Caco-2 (cell line): ENCODE measurements at places on chromosomes 5 and 9.

DNA sequence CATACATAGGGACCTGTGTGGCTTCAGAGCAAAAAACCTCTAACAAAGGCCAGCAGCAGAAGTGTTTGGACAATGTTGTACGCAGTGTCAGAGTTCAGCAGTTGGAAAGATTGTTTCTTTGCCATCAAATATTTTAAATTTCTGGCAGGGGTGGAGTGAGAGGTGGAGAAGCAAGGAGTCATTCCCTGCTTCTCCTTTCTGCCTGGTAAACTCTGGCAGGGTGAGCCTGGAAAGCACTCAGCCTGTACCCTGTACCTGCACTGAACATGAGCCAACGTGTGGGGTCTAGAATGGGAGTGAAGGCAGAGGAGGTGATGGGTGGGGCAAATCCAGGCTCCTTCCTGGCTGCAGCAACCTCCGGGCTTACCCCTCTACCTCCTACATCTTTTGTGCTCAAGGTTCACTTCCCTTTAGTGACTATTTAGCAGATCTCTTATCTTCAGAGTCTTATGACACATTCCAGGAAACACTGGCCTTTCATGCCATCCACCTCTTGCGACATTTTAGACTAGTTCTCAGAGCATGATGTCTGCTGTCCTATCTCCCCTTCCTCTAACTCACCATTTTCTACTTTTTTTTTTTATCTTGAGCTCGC lies 445.0 kb upstream of the PIK3R1 start:
- DNase-seq: peak; percentile 88

- DNase-seq: no peak
Measured at GRCh38 chr5:170294057-170294456, 3.5 kb downstream of the LCP2 start.

DNA sequence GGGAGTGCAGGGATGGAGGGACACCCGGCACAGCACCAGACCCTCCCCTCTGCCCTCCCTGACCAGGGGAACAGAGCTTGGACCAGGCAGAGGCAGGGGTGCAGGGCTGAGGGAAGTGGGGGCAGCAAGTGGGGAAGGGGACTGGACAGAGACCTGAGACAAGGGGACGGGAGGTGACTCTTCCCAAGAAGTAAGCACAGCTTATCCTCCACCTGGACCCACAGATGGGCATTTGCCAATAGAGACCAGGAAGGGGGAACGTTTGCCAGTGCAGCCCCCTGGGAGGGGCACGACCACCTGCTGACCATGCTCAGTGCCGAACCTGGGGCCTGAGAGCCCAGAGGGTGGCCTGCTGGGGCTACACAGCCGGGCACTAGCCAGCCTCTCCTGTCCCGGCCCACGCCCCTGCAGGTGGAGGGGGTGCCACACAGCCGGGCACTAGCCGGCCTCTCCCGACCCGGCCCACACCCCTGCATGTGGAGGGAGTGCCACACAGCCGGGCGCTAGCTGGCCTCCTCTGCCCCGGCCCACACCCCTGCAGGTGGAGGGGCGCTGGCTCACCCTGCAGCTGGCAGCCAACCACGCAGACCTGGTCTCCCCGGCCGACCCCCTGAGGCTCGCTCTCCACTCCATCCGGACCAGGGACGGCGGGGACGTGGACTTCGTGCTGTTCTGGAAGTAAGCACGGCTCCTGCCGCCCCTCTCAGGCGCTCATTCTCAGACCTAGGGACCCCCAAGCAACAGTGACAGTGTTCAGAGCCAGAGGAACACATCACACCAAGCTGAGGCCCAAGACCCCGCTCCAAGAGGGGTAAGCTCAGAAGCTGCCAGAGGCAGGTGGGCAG lies 24.3 kb downstream of the GLT6D1 start:
- no peak for DNase-seq

GRCh38 chr5:31811210-31811609 lies 172.3 kb downstream of the PDZD2 start:
- no peak for DNase-seq

DNA sequence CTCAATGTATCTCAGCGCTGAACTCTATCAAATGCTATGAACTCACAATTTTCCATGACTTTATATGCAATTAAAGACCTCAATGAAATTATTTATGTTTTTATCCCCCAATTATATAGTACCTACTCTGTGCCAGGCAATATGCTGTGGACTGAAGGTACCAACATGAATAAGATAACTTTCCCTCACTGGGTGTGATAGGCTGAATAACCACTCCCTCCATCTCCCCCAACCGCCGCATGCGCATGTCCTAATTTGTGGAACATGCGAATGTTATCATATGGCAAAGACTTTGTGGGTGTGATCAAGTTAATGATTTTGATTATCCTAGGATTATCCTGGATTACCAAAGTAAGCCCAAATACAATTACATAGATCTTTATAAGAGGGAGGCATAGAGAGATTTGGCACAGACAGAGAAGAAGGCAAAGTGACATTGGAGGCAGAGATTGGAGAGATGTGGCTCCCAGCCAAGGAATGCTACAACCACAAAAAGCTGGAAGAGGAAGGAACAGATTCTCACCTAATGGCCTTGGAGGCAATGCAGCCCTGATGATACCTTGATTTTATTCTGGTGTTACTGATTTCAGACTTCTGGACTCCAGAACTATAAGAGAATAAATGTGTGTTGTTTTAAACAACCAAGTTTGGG lies 149.1 kb upstream of the VCAN start:
- no peak for DNase-seq

DNA sequence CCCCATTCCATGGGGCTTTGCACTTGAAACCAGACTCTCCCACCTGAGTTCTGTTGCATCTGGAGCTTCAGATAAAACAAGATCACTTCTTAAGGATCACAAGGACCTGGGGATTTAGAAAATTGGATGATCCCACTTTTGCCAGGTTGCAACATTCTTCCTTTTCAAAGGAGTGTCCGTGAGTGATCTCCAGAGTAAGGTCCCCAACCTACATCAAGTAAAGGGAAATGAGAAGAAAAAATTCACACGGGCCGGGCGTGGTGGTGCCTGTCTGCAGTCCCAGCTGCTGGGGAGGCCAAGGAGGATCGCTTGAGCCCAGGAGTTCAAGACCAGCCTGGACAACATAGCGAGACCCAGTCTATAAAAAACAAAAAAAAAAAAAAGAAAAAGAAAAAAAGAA lies 41.2 kb upstream of the COL5A1 start:
- no peak for DNase-seq

- no peak for DNase-seq
Measured at GRCh38 chr5:95668728-95669127, 14.1 kb downstream of the SPATA9 start.

GRCh38 chr9:86730163-86730928 lies 217.0 kb downstream of the GAS1 start:
- no peak for DNase-seq

- DNase-seq: no peak
Measured at GRCh38 chr5:5979761-5980537, 398.4 kb downstream of the MED10 start.

DNA sequence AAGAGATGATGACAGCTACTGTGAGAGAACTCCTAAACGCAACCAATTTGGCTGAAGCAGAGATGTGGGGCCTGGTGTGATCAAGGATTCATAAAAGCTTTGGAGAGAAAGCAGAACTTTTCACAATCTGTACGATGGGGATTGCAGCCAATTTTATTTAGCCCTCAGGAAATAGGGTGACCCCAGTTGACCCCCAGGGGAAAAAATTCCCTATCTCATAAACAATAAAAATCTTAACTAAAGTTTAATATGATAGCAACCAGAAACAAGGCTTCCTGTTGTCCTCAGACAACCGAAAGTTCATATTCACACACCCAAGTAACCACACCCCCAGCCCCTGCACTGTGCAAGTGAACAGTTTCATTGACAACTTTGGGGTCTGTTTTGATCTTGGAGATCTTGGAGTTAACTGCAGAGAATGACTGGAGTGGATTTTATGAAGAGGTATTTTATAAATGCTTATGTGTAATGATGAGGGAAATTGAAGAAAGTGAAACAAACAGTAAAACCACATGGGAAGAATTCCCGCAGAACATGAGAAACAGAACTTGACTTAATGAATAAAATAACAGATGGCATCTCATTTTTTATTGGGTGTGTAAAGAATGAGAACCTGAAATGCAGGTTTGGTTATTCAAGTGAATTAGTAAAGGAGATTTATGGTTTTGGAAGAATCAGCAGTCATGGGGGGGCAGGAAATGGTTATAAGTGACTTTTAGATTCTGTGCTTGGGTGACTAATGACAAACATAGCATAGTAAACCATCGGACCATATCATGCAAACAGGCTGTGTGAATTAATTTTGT lies 94.5 kb downstream of the PDE4D start:
- no peak for DNase-seq

GRCh38 chr5:79205965-79206364 lies 30.0 kb upstream of the JMY start:
- DNase-seq: no peak

- peak; percentile 67 for DNase-seq
Measured at GRCh38 chr5:97297063-97297703, 114.1 kb upstream of the RIOK2 start.

DNA sequence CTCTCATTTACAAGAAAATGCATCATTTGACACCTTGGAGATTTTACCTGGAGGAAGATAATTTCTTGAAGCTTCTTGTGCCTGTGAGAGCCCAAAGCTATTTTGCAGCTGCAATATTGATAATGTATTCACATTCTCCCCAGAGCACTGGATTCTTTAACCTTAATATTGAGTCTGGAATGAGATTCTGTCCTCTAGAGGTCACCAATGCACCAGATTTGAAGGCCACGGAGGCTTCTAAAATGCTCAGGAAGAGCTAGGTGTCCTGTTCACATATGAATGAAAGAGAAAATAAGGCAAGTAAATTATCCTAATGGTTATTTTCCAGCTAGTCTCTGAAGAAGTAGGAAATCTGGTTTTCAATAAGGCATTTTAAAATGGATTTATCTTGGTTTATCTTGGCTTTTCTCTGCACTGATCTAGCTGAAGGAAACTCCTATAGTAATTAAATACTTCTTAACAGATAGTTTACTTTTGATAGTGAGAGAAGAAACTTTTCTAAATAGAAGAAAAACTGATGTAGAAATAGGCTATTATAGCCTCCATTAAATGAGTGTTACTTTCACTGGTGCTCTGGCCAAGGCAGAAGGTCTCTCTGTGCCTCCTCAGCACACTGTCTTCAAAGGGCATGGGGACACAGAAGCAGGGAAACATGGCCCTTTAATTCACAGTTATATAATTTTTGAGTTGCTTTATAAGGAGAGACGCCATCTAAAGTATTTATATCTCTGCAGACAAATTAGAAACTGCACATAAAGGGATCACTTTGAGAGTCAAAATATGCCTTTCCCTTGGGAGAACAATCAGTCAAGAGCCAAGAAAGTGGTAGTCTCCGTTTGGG lies 297.0 kb upstream of the ACTBL2 start:
- peak; percentile 69 for DNase-seq

- DNase-seq: no peak
Measured at GRCh38 chr5:17365811-17366138, 132.3 kb upstream of the TAF11L2 start.

DNA sequence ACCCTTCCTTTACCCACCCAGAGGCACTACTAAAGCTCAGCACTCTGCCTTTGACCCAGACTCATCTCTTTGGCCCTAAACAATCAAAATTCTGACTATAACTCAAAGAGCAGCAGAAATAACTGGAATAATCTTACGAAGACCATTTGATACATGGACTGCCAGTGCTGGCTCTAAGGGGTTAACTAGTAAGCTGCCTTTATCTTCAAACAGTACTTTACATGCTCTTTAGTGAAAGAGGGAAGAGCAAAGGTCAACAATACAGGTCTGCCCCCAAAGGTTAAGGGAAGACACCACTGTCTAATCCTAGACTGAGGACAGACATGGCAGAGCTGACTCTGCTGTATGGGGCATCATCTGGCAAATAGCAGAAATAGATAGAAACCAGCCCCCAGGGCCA lies 45.8 kb downstream of the NRG2 start:
- DNase-seq: peak; percentile 14

DNA sequence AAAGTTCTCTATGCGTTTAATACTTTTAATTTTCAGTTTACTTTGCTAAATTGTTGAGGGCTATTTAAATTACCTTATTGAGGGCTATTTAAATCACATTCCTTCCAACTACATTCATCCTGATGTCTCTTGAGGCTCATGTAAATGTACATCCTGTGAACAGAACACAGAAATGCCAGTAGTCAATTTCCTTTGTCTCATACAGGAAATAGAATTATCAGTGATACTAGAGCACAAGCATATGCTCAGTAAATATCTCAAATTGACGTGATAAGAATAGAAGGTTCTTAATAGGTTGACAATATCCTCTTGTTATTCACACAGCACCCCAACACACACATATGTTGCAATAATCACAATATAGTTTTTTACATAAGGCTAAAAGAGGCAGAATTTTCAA lies 449.0 kb downstream of the CYLC2 start:
- DNase-seq: no peak

DNA sequence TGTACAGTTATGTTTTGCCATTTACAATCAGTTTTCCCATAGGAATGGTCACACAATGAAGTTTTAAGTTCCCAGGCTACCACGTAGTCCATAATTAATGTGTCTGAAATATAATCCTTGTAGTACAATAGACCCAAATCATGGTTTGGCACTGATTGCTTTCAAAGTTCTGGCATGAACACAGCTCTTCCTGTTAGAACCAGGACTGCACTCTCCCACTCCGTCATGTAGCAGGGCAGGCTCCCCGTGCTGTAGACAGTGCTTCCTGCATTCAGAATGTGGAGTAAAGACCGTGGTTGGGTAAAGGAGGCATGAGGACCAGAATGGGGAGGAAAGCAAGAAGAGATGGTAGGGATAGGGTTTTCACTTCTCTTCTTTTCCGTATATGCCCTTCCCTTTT lies 4.0 kb downstream of the SEC61B start:
- no peak for DNase-seq

DNA sequence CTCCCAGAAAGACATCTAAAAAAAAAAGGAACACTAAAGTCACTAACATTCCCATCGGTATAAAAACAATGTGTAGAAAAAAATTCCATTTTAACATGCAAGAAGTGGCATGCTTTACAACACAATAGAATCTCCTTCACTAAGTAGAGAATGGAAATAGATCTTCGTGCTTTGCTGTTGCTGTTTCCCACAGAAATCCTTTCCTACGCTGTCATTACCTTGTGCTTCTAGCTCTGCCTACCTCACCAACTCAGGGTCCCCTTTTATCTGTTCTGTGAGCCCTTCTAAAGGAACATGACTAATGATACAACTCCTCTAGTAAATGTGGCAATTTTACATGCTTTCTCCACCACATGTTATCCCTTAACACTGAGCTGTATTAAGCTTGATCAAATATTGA lies 202.9 kb downstream of the MCTP1 start:
- DNase-seq: no peak

- DNase-seq: no peak
Measured at GRCh38 chr5:5957737-5958136, 420.6 kb downstream of the MED10 start.

DNA sequence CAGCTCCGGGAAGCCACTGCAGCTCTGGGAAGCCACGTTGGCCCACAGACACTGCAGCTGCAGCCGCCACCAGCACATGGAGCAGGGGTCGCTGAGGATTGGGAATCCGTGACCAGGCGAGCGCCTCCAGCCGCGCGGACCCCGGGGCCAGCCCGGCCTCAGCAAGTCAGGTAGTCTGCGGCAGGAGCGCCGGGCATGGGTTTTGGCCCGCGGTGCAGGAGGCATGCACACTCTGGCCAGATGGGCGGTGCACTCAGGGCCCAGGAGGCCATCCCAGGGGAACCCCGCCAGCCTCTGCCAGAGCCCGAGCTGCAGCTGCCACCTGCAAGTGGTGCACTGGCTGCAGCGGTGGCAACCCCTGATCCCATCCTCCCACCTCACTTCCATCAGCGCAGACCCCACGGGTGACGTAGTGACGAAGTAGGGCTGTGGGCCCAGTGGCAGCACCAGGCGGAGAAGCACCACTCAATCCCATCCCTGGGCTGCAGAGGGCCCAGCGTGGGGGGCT lies 368.3 kb upstream of the SPATA31A5 start:
- DNase-seq: no peak
